ENCODE measurements at places on chromosomes 5 and 9.
A peak's percentile ranks its signal among the peaks of the same experiment; 100 is the strongest.

- peaks cover 1% of the 10 kb centered on the region for H3K4me1 ChIP-seq
- H3K36me3 ChIP-seq = no peaks in the 10 kb centered on the region
- H3K27me3 ChIP-seq = no peaks in the 10 kb centered on the region
Observed at GRCh38 chr5:153960269-153961215, 78.2 kb downstream of the FAM114A2 start.

GRCh38 chr9:137398561-137399468 lies 24.1 kb downstream of the EXD3 start:
- DNase-seq = no peak
- peak overlapping the region; percentile 4 for H3K4me3 ChIP-seq
- peaks cover 34% of the 10 kb centered on the region for H3K36me3 ChIP-seq
- peaks cover 8% of the 10 kb centered on the region for H3K27me3 ChIP-seq
- peaks cover 2% of the 10 kb centered on the region for H3K4me1 ChIP-seq
- no peak overlapping the region for H3K27ac ChIP-seq

DNA sequence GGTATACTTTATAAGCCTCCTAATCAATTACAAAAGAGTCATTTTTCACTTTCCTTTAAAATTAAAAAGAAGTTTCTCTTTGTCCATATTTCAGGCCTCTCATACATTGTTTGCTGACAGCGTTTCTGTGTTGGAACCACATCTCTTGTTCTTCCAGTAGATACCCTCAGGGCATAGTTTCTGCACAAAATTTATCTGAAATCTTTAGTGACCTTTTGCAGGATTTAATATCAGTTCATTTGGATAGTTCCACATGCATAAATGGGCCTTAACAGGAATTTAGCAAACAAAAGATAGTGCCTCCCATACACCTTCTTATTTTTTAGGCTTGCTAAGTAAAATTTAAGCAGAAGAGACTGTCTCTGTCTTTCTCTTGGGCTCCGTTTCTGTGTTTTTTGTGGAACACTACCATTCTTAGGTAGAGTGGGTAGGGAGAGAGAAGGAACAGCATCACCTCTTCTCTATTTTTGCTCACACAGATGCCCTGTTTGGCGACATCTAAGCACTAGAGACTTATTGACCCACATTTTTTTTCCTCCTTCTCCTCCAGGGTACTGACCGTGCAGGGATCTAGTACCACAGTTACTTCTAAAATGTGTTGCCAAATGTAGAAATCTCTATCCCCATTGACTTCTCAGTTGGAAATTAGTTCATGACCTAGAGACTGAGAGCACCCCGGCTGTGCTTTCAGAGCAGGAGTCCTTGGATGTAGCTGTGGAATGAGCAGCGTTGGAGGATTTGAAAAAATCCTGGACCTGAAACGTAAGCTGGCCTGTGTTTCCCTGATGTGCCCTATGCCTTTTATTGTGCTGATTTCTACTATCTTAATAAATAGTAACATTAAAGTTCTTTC lies 22.1 kb downstream of the ARHGAP26 start:
- no peaks in the 10 kb centered on the region for H3K4me1 ChIP-seq
- H3K4me3 ChIP-seq = no peak overlapping the region
- H3K27me3 ChIP-seq = no peaks in the 10 kb centered on the region

DNA sequence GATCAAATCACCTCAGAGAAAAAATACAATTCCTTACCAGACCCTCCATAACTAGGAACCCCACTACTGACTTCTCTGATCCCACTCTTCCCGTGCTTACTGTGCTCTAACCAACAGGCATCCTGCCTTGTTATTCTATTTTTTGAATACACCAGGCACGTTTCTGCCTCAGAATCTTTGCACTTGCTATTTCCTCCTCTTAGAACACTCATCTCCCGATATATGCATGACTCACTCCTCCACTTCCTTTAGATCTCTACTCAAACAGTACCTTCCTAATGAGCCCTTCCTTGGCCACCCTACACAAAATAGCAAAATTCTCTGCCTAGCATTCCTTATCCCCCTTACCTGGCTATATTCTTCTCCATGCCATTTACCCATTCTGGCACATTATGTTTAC lies 43.9 kb downstream of the MAPKAP1 start:
- H3K4me1 ChIP-seq = no peaks in the 10 kb centered on the region
- H3K27ac ChIP-seq = no peak overlapping the region
- no peaks in the 10 kb centered on the region for H3K27me3 ChIP-seq
- no peak overlapping the region for H3K4me3 ChIP-seq
- no peak for DNase-seq

DNA sequence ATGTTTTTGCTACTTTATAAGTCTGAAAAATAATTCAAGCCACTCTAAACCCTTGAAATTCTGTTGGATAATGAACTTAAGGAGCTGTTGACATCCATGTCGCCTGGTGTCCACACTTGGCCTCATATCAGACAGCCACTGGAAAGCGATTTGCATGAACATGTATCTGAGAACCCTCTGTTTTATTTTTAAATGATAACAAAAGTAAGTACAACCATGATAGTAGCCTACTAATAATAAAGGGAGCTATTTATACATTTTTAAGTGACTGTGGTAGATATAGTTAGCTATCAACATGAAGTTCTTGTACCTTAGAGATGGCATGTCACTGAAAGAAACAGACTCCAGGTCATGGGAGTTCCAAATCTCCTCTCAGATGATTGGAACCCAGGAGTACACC lies 53.3 kb downstream of the PLCXD3 start:
- H3K4me1 ChIP-seq = no peaks in the 10 kb centered on the region
- no peaks in the 10 kb centered on the region for H3K36me3 ChIP-seq
- no peak overlapping the region for H3K27ac ChIP-seq
- no peak for DNase-seq

DNA sequence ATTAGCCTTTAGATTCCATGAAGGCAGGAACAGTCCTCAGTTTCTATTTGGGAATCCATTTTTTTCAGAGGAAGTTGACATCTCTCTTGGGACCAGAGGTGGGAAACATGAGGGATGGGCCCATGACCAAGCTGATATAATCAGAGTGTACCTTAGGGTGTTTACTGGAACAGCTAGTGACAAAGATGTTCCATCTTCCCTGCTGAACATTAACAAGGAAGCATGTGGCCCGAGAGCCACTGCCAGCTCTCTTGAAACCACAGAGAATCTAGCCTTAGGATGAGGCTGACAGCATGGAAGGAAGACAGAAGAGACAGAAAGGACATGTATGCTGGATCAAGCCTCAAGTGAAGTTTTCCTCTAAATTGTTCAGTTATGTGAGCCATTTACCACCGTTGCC lies 16.0 kb downstream of the AQP3 start:
- no peak for DNase-seq
- peaks cover 3% of the 10 kb centered on the region for H3K4me1 ChIP-seq
- H3K27ac ChIP-seq = no peak overlapping the region
- H3K4me3 ChIP-seq = no peak overlapping the region
- H3K27me3 ChIP-seq = peaks cover 14% of the 10 kb centered on the region
- no peaks in the 10 kb centered on the region for H3K36me3 ChIP-seq

- DNase-seq = no peak
- H3K27me3 ChIP-seq = no peaks in the 10 kb centered on the region
- H3K4me3 ChIP-seq = no peak overlapping the region
- H3K27ac ChIP-seq = no peak overlapping the region
Observed at GRCh38 chr9:105503881-105504280, 54.0 kb upstream of the FKTN start.

DNA sequence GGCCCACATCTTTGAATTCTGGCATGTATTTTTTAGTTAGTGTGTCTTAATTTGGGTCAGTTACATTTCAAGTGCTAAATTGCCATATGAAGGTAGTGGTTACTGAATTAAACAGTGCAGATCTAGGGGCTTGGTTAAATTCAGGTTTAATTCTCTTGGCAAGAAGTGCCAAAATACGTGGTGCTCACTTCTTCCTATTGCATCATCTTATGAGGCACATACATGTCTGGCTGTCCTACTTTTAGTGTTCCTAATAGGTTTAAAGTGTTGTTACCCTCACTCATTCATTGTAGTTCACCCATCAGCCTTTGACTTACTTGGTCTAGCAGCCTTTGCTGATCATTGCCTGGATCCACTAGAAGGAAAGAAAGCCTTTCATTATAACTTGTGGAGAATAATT lies 59.5 kb downstream of the RPS6 start:
- peaks cover 9% of the 10 kb centered on the region for H3K36me3 ChIP-seq
- no peak overlapping the region for H3K27ac ChIP-seq
- no peaks in the 10 kb centered on the region for H3K4me1 ChIP-seq
- DNase-seq = no peak

DNA sequence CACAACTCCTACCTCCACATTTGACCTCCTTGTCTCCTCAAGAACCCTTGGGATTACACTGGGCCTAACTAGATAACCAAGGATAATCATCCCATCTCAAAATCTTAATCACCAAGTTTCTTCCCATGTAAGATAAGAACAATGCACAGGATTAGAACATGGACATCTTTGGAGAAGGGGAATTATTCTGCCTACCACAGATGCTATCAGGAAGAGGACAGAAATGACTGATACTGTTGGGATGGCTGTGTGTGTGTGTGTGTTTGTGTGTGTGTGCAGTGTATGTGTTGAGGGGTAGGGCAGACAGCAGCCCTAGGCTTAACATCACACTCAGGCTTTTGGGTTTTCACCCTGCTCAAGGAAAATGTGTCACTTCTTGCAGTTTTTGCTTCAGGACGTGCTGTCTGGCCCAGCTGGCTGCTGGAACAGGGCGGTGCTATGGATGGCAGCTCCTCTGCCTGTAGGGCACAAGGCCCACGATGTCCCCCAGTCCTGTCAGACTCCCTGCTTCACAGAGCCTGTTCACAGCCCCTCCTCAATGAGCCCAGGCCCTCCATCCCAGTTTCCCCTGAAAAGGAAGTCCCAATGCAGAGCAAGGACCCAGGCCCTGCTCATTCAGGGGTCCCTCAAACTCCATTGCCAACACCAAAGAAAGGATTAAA lies 7.7 kb downstream of the CA9 start:
- H3K36me3 ChIP-seq = no peaks in the 10 kb centered on the region
- DNase-seq = no peak
- H3K27ac ChIP-seq = no peak overlapping the region
- peaks cover 9% of the 10 kb centered on the region for H3K4me1 ChIP-seq

DNA sequence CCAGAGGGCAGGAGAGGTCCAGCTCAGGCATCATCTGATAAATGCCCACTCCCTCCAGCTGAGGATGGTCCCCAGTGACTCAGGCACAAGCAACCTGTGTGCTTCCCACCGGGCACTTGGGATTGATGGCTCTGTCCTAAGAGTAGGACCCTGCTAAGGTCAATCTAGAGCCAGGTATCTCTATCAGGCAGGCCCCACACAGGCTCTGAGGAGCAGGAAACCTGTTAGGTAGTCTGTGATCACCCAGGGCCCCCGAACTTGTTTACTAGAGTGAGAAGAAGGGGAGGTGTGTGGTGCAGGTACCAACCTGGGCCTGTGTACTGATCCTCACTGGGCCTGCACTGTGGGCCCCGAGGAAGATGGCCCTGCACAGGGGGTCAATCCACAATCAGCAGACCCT lies 119.6 kb upstream of the FSTL4 start:
- no peak overlapping the region for H3K4me3 ChIP-seq
- peaks cover 5% of the 10 kb centered on the region for H3K4me1 ChIP-seq
- H3K36me3 ChIP-seq = peaks cover 12% of the 10 kb centered on the region
- no peak overlapping the region for H3K27ac ChIP-seq

DNA sequence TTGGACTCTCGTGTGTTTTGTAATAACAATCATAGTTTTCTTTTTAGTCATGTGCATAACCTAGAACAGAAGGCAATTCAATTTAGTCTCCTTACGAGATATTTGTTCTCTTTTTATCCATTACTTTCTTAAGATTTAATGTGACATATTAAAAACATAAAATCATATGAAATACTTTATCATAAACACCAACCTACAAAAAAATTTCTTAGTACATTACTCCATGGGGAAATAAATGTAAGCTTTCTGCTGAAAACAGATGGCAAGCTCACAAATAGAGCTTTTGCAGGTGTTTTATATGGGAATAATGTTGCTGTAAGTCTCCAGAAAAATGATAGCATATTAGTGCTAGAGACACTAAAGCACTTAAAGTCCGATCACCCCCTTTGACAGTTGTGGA lies 1035.2 kb upstream of the ARRDC3 start:
- peaks cover 2% of the 10 kb centered on the region for H3K27me3 ChIP-seq
- peaks cover 13% of the 10 kb centered on the region for H3K36me3 ChIP-seq
- no peak for DNase-seq
- H3K4me1 ChIP-seq = no peaks in the 10 kb centered on the region
- H3K4me3 ChIP-seq = no peak overlapping the region
- H3K27ac ChIP-seq = no peak overlapping the region

DNA sequence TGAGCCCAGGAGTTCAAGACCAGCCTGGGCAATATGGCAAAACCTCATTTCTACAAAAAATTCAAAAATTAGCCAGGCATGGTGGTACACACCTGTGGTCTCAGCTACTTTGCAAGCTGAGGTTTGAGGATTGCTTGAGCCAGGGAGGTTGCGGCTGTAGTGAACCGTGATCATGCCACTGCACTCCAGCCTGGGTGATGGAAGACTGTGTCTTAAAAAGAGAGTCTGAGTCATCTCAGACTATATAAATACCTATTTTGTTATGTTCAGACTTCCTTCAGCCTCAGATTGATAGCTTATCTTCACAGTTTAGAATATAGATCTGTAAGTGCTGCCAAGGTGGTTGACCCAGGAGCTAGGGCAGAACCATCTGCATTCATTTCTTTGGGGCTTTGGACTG lies 1.6 kb upstream of the PAIP2 start:
- peaks cover 19% of the 10 kb centered on the region for H3K4me1 ChIP-seq
- H3K36me3 ChIP-seq = no peaks in the 10 kb centered on the region
- H3K27ac ChIP-seq = no peak overlapping the region
- H3K4me3 ChIP-seq = no peak overlapping the region
- peaks cover 9% of the 10 kb centered on the region for H3K27me3 ChIP-seq

All from glutamatergic neuron (in vitro differentiated cells).